ENCODE measurements at places on chromosomes 3 and 15.
A peak's percentile ranks its signal among the peaks of the same experiment; 100 is the strongest.

- no peak overlapping the region for H3K27ac ChIP-seq
- peaks cover 95% of the 10 kb centered on the region for H3K27me3 ChIP-seq
- H3K4me3 ChIP-seq, result no peak overlapping the region
- no peaks in the 10 kb centered on the region for H3K36me3 ChIP-seq
These were observed 66.2 kb downstream of the HES1 start for GRCh38 chr3:194201953-194202666.

DNA sequence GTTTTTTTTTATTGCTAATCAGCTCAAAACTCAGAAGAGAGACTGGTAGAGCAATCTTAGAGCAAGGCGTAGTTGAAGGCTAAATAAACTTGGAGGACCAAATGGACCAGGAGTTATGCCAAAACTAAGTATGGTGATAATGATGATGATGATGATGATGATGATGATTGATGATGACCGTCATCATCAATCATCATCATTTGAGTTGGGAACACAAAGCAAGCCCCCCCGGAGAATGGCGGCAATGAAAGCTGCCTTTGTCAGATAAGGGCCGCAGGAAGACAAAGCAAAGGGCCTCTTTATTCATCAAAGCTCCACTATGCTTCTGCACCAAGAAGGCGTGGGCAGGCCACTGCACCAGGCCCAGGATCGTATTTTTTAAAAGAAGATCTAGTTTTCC is 82.1 kb upstream of the RAD18 start:
- H3K27ac ChIP-seq, result no peak overlapping the region
- H3K36me3 ChIP-seq, result peaks cover 2% of the 10 kb centered on the region
- no peaks in the 10 kb centered on the region for H3K4me1 ChIP-seq
- no peak for DNase-seq
- no peaks in the 10 kb centered on the region for H3K27me3 ChIP-seq

- H3K4me3 ChIP-seq, result no peak overlapping the region
- no peaks in the 10 kb centered on the region for H3K36me3 ChIP-seq
- no peak overlapping the region for H3K27ac ChIP-seq
- no peaks in the 10 kb centered on the region for H3K4me1 ChIP-seq
- DNase-seq, result no peak
These were observed 227.0 kb upstream of the CTNNB1 start for GRCh38 chr3:40972350-40972749.

DNA sequence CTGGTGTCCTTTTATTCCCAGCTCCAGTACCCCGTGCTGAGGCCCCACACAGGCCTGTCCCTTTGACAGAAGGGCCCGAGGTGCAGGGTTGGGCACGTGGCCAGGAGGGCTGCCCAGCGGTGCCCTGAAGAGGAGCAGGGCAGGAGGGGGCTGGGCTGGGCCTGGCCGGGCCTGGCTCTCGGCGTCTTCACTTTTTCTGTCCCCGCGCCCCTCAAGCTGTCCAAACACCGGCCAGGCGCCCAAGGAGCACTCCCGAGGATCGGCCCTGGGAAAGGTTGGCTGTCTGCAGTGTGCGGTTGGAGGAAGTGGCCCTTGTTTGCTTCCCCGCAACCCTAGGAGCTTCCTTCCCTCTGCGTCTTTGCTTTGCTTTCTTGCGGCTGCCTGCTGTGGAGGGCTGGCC is 84.1 kb downstream of the WNT7A start:
- no peaks in the 10 kb centered on the region for H3K4me1 ChIP-seq
- no peak for DNase-seq
- H3K27me3 ChIP-seq, result peaks cover 33% of the 10 kb centered on the region
- H3K36me3 ChIP-seq, result no peaks in the 10 kb centered on the region

DNA sequence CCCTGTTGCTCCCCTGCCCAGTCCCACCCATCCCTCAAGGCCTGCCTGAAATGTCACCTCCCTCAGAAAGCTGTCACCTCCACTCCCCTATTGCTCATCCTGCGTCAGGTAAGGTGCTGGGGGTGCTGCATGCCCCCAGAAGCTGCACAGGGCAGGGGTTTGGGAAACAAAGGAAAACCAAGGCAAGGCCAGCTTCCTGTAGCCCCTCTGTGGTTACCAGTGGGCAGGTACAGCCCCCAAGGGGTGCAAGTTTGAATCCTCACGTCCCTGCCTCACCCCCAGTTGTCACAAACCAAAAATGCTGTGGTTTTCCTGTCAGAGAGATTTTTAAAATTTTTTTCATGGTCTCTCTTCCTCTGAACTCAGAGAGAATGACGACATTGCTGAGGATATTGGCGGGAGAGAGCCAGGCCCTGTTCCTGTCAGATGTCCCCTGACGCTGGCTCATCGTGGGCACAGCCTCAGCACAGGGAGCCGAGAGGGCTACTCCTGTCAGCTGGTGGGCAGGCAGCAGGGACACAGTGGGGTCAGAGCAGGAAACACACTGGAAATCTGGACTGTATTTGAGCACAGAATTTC is 27.0 kb downstream of the PSTPIP1 start:
- H3K27ac ChIP-seq, result peak overlapping the region; percentile 100
- H3K4me3 ChIP-seq, result peak overlapping the region; percentile 78
- H3K36me3 ChIP-seq, result peaks cover 27% of the 10 kb centered on the region
- H3K4me1 ChIP-seq, result peaks cover 75% of the 10 kb centered on the region

DNA sequence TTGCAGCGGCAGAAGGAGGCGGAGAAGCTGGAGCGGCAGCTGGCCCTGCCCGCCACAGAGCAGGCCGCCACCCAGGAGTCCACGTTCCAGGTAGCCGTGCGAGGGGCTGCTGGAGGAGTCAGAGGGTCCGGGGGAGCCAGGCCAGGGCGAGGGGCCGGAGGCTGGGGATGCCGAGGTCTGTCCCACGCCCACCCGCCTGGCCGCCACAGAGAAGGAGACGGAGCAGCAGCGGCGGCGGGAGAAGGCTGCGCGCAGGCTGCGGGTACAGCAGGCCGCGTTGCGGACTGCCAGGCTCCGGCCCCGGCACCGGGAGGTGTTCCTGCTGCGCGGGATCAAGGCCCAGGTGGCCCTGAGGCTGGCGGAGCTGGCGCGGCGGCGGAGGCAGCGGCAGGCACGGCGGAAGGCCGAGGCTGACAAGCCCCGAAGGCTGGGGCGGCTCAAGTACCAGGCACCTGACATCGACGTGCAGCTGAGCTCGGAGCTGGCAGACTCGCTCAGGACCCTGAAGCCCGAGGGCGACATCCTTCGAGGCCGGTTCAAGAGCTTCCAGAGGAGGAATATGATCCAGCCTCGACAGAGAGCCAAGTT is 625.0 kb downstream of the MCTP2 start:
- H3K27me3 ChIP-seq, result peaks cover 12% of the 10 kb centered on the region
- no peaks in the 10 kb centered on the region for H3K36me3 ChIP-seq
- no peaks in the 10 kb centered on the region for H3K4me1 ChIP-seq
- H3K4me3 ChIP-seq, result no peak overlapping the region

DNA sequence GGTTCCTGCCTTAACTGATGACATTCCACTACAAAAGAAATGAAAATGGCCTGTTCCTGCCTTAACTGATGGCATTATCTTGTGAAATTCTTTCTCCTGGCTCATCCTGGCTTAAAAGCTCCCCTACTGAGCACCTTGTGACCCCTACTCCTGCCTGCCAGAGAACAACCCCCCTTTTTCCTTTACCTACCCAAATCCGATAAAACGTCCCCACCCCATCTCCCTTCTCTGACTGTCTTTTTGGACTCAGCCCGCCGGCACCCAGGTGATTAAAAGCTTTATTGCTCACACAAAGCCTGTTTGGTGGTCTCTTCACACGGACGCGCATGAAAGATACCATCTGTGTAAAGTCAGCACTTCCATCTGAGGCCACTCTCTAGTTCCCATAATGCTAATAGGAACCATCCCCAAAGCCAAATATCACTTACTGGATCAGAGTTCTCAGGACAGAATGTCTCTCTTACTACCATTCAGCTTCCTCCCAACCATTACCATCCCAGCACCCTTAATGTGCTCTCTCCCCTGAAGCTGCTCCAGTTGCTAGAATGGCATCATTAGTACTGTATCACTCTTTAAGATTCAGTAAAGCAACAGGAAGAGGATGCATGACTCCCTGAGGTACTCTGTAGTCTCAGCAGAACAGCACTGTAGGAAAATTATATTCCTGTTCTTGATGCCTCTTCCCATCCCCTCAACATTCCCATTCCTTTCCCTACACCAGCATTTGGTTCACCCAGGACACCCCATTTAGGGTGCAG is 2.3 kb upstream of the HRG start:
- H3K27ac ChIP-seq, result no peak overlapping the region
- H3K27me3 ChIP-seq, result peaks cover 30% of the 10 kb centered on the region
- H3K4me1 ChIP-seq, result no peaks in the 10 kb centered on the region
- no peaks in the 10 kb centered on the region for H3K36me3 ChIP-seq
- DNase-seq, result no peak
- H3K4me3 ChIP-seq, result no peak overlapping the region

DNA sequence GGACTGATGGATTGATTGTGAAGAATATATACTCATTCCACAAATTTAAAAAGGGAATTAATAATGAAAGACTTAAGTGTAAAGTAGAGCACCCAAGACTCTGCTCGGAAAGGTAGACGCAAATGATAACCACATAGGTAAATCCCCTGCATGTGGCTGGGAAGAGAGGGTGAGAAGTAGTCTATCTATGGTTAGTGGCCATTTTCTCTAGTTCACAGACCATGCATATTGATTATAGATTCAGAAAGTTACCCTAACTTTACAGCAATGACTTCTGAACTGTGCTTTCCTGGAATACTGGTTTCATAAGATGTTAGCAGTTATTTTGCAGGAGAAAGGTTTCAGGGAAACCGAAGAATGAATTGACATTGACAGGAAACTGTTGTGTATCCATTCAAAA is 51.7 kb downstream of the CASR start:
- no peaks in the 10 kb centered on the region for H3K4me1 ChIP-seq
- H3K4me3 ChIP-seq, result no peak overlapping the region
- no peak for DNase-seq
- no peak overlapping the region for H3K27ac ChIP-seq

DNA sequence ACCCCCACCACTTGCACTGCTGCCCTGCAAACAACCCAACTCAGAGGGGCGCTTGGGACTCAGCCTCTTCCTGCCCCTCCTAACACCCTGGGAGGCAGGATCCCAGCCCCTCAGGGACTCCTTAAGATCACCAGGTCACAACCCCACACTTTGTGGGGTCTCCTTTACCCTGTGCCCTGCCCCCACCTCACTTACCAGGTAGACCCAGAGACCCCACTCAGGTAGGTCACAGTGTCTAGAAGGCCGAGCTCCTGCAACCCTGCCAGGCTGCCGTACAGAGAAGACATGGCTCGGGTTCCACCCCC is 9.1 kb downstream of the PLA2G4F start:
- no peak overlapping the region for H3K27ac ChIP-seq
- H3K27me3 ChIP-seq, result peaks cover 42% of the 10 kb centered on the region
- DNase-seq, result no peak
- H3K4me3 ChIP-seq, result no peak overlapping the region
- H3K36me3 ChIP-seq, result no peaks in the 10 kb centered on the region

DNA sequence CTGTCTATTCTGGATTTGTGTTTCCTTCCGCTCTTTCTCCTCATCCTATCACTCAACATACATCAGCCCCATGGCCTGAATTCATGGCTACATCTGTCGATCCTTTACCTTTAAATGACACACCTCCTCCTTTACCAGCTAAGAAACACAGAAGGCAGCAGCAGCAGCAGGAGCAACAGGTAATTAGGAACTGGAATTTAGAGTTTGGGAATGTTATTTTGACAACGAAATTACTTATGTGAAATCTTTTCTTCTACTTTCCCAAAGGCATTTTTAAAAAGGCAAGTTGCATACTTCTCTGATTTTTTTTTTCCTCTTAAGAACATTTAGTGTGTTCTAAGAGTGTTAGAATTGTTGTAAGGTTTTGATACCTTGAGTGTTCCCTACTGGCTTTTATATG is 29.1 kb upstream of the ABHD10 start:
- H3K4me3 ChIP-seq, result no peak overlapping the region
- H3K27me3 ChIP-seq, result no peaks in the 10 kb centered on the region
- H3K27ac ChIP-seq, result no peak overlapping the region
- no peak for DNase-seq
- peaks cover 4% of the 10 kb centered on the region for H3K4me1 ChIP-seq
- H3K36me3 ChIP-seq, result no peaks in the 10 kb centered on the region

DNA sequence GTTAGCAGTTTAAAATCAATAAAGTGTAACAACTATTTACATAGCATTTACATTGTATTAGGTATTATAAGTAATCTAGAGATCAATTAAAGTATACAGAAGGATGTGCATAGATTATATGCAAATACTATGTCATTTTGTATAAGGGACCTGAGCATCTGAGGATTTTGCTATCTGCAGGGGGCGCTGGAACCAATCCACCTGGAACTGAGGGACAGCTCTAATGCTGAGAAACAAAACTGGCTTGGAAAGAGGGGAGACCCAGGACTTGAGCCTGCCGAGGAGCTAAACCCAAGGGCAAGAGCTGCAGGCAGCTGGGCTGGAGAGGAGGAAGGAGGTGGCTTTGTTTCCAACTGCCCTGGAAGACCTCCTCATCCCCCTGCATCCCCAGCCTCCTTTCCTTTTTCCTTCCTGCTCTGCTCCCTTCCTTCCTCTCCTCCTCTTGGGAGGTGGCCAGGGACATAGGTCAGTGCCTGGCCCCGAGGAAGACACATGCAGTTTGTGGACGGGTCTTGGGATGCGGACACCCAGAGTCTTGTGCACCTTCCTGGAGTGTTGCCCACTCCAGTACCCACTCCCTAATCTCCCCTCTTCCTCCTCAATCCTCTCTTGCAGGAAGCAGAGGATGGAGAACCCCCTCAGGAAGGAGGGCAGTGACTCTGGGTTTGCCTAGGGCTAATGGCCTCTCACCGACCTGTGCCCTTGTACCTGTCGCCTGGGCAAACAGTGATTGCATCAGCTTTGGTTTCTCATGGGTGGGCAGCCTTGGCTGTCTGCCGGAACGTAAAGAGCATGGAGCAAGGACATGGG is 825 bp upstream of the RTP3 start:
- no peak overlapping the region for H3K4me3 ChIP-seq
- H3K36me3 ChIP-seq, result no peaks in the 10 kb centered on the region
- peak; percentile 32 for DNase-seq
- H3K27ac ChIP-seq, result no peak overlapping the region
- no peaks in the 10 kb centered on the region for H3K27me3 ChIP-seq
- peaks cover 9% of the 10 kb centered on the region for H3K4me1 ChIP-seq

DNA sequence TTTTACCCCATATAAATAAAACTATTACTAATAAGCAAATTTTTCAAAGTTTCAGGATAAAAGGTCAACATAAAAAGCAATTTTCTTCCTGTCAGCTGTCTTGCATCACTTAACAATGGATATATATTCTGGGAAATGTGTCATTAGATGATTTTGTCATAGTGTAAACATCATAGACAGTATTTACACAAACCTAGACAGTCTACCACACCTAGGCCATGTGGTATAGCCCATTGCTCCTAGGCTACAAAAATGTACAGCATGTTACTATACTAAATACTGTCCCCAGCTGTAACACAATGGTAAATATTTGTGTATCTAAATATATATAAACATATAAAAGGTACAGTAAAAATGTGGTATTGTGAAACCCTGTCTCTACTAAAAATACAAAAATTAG is 156.7 kb downstream of the ANO10 start:
- no peak overlapping the region for H3K4me3 ChIP-seq
- no peak overlapping the region for H3K27ac ChIP-seq
- DNase-seq, result no peak
- peaks cover 14% of the 10 kb centered on the region for H3K4me1 ChIP-seq

GRCh38 chr15:56353119-56353518 is 12.1 kb upstream of the TEX9 start:
- DNase-seq, result no peak
- H3K27me3 ChIP-seq, result peaks cover 12% of the 10 kb centered on the region
- H3K4me3 ChIP-seq, result no peak overlapping the region
- no peak overlapping the region for H3K27ac ChIP-seq
- H3K4me1 ChIP-seq, result no peaks in the 10 kb centered on the region
